Natural killer cell treated with Interleukin-12 subunit alpha and Interleukin-12 subunit beta and Interleukin-15 and Interleukin-18, amount 100 ng/mL, for 72 hours (primary cell): ENCODE measurements at places on chromosomes 2 and 18. TPM values are rescaled to one million over a fixed set of nuclear protein-coding genes. Genes with fewer than 3 reads are reported as not detected.

TWIST2 gene
- total RNA-seq: not detected

RGPD4 gene
- total RNA-seq: not detected

CAVIN2 gene
- total RNA-seq: not detected

IL36B gene
- not detected for total RNA-seq

GPR45 gene
- total RNA-seq: not detected

UGT1A4 gene
- total RNA-seq: not detected

IL18R1 gene
- total RNA-seq: 219 TPM

DNA sequence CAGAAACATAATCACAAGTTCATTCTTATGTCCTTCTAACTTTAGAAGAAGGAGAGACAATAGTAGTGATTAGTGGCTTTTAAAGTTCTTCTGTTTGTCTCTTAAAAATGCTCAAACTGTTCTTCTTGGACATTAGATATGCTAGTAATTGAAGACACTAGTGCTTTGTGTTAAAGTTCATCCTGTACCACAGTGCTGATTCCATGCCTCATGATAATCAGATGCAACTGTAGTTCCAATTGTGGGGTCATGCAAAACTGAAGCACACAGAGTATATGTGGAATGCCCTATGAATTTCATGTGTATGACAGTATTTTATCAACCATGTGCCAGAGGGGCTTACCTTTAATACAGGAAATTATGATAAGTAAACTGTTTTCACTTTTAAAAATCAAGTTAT, 11.4 kb upstream of the KCNJ13 start:
- no peak overlapping the region for H3K27ac ChIP-seq
- H3K27me3 ChIP-seq: no peaks in the 10 kb centered on the region
- no peak overlapping the region for H3K4me3 ChIP-seq

- H3K36me3 ChIP-seq: peaks cover 34% of the 10 kb centered on the region
- H3K27ac ChIP-seq: no peak overlapping the region
- no peaks in the 10 kb centered on the region for H3K27me3 ChIP-seq
- DNase-seq: no peak
Measured at GRCh38 chr2:119790466-119790865, 30.7 kb downstream of the PTPN4 start.

DNA sequence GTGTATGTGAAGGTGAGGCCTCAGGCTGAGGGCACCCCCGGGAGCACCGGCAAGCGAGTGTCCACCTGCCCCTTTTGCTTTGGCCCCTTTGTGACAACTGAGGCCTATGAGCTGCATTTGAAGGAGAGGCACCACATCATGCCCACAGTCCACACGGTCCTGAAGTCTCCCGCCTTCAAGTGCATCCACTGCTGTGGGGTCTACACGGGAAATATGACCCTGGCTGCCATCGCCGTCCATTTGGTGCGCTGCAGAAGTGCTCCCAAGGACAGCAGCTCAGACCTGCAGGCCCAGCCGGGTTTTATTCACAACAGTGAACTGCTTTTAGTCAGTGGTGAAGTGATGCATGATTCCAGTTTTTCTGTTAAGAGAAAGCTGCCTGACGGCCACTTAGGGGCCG, 28.9 kb downstream of the ADNP2 start:
- H3K4me3 ChIP-seq: no peak overlapping the region
- peaks cover 5% of the 10 kb centered on the region for H3K4me1 ChIP-seq
- H3K27ac ChIP-seq: no peak overlapping the region
- no peaks in the 10 kb centered on the region for H3K27me3 ChIP-seq
- no peak for DNase-seq

DNA sequence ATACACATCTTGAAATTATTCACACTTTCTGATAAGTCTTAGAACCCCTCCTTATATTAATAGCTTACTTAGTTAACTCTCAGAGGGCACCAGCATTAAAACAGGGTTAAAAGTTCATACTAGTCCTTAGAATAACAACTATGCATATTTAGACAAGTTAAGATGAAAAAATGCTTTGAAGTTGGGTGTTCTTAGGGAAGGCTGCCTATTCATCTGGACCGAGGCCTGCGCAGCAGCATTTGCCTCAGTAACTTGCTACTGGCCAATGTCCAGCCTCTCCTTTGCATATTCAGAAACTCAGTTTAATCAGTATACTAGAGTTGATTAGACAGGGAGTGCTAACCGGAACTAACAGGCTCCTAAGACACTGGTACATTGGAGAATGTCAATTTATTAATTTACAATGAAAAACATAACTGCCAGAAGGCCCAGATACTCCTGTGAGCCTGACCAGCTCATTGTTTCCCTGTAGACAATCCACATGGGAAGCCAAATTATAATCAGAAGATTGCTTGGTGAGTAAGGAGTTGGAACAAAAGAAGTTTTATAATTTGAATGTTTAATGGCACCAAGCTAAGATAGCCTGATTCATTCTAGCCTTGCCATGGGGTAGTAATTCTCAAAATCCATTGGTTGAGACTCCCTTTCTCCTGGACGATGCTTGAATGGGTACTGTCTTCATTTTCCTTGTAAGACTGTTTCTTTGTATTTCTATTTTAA, 48.9 kb downstream of the DYNC1I2 start:
- no peaks in the 10 kb centered on the region for H3K27me3 ChIP-seq
- H3K27ac ChIP-seq: no peak overlapping the region
- H3K4me3 ChIP-seq: no peak overlapping the region
- DNase-seq: no peak
- H3K4me1 ChIP-seq: peaks cover 5% of the 10 kb centered on the region

DNA sequence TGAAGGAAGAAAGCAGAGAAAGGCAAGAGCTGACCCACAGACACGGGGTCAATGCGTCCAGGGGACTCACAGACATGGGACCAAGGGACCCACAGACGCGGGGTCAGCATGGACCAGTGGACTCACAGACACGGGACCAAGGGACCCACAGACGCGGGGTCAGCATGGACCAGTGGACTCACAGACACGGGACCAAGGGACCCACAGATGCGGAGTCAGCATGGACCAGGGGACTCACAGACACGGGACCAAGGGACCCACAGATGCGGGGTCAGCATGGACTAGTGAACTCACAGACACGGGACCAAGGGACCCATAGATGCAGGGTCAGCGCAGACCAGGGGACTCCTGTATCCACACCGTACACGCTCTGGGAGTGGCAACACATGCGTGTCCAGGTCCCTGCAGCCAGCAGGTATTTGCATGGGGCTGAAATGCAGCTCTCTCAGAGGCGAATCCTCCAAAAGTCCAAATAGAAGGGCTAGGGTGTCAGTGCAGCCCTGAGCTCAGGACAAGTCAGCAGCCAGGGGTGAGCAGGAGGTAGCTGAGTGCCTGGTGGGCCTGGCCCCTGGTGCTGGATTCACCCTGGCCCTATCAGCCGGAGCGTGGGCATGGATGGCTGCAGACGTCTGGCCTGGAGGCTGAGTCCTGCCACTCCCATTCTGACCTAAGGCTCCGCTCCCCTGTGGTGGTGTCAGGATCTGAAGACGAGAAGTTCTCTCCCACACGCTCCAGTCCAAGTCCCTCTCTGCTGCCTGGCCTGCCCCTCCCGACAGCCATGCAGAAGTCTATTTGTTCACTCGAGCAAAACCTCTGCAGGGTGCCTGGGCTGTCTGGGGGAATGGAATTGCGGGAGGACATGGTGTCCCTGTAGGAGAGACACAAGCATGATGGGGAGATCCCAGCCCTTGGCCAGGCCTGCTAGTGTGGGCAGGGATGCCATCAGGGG, 28.5 kb downstream of the TMEM18 start:
- H3K4me3 ChIP-seq: no peak overlapping the region
- no peaks in the 10 kb centered on the region for H3K36me3 ChIP-seq
- no peak for DNase-seq

GRCh38 chr2:11703700-11704099, 33.7 kb upstream of the NTSR2 start:
- no peaks in the 10 kb centered on the region for H3K27me3 ChIP-seq
- H3K4me1 ChIP-seq: no peaks in the 10 kb centered on the region
- no peak overlapping the region for H3K4me3 ChIP-seq

- no peak overlapping the region for H3K4me3 ChIP-seq
- H3K4me1 ChIP-seq: no peaks in the 10 kb centered on the region
- peaks cover 9% of the 10 kb centered on the region for H3K36me3 ChIP-seq
- no peaks in the 10 kb centered on the region for H3K27me3 ChIP-seq
Measured at GRCh38 chr18:39296293-39296888, 1730.8 kb upstream of the CELF4 start.

DNA sequence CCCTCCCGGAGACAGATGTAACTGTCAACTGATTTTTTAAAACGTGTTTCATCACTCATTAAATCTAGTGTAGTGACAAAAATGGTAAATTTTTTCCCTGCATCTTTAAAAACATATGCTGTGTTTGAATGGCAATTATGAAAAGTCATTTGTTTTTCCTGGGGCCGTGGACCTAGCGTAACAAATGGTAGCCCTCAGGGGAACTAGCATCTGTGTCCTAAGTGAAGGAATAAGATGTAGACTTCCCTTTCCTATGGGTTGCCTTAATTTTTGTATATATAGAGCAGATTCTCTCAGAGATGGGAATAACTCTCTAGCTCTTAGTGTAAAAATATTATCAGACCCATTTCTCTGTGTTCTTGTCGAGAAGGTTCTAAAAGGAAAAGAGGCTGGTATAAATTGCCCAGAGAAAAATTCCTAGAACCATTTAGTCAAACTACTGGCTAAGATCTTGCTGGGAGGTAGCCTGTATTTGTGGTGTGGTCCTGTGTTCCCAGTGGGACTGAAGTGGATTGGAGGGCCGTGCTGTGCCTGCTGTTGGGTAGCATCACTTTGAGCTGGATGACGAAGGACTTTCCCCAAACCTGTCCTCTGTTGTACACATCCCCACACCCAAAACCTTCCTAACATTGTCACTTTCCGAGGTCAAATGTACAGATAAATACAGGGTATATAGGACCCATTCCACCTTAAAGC, 85.8 kb downstream of the LIMS1 start:
- H3K27me3 ChIP-seq: no peaks in the 10 kb centered on the region
- H3K4me1 ChIP-seq: peaks cover 46% of the 10 kb centered on the region
- DNase-seq: no peak
- no peaks in the 10 kb centered on the region for H3K36me3 ChIP-seq

DNA sequence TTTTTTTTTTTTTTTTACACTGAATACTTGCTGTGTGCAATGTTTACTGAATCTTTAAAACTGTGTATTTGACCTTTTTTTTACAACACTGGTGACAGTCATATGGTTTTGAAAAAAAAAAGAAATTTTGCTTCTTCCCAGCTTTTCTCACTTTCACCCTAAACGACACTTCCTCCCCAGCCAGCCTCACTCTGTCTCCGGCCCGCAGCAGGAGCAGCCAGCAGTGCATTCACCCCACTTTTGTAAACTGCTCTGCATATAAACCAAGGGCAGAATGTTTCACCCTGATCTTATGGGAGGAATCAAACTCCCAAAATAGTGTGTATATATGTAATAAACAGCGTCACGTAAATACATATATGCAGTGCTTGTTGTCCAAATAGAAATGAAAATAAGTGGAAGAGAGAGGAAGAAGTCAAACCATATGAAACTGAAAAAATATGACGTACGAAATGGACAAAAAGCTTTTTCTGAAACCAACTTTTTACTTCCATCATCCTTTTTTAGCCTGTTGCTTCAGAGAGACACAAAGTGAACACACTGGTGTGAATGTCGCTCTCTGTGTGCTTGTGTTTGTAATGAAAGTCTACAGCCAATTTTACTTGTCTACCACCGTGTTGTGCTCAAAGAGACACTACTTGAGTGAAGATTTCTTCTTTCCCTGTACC, 54.2 kb downstream of the ZCCHC2 start:
- H3K4me1 ChIP-seq: peaks cover 7% of the 10 kb centered on the region
- peaks cover 29% of the 10 kb centered on the region for H3K36me3 ChIP-seq
- DNase-seq: no peak
- H3K27ac ChIP-seq: no peak overlapping the region
- no peaks in the 10 kb centered on the region for H3K27me3 ChIP-seq

DNA sequence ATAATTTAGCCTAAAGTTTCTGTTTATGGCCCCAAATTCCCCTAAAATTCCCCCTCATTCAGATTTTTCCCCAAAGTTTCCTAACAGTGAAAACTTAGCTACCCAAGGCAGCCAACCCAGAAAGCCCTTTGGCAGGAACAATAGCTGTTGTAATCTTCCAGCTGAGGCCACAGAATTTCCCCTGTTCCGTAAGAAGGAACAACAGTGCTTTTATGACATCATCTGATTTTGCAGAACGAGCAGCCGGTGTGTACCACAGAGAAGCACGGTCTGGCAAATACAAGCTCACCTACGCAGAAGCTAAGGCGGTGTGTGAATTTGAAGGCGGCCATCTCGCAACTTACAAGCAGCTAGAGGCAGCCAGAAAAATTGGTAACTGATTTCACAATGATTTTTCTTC, 6.3 kb downstream of the TNFAIP6 start:
- H3K4me1 ChIP-seq: peaks cover 3% of the 10 kb centered on the region
- DNase-seq: no peak
- peaks cover 6% of the 10 kb centered on the region for H3K27me3 ChIP-seq
- H3K4me3 ChIP-seq: no peak overlapping the region

DNA sequence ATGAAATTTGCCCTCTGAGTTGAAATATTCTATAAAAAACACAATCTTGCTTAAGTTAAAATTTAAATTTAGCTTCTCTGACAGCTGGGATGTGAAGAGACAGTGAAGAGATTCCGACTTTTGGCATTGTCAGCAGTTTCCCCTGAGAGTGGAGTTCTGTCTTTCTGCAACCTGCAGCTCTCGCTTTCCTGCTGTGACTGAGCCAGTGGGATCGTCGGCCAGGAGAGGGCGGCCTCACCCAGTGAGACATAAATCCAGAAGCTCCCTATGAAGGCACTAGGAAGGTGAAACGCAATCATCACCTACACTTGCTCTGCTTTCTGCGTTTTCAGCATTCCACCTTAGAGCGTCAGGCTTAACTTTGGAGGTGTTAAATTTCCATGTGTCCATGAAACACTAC, 75.4 kb upstream of the HNMT start:
- no peak overlapping the region for H3K27ac ChIP-seq
- H3K4me1 ChIP-seq: no peaks in the 10 kb centered on the region
- H3K36me3 ChIP-seq: no peaks in the 10 kb centered on the region
- no peaks in the 10 kb centered on the region for H3K27me3 ChIP-seq
